Left renal cortex interstitium (tissue), 4 donors: ENCODE measurements at places on chromosomes 7 and 10.

GRCh38 chr7:87218796-87219544 lies 562 bp downstream of the TMEM243 start:
- DNase-seq, result peak; percentile 25

- DNase-seq, result no peak
Observed at GRCh38 chr10:13629116-13629515, 42.4 kb downstream of the PRPF18 start.

- DNase-seq, result no peak
Observed at GRCh38 chr10:1270906-1271305, 214.7 kb downstream of the WDR37 start.

GRCh38 chr10:123154711-123155505 lies 706 bp downstream of the BUB3 start:
- no peak for DNase-seq

DNA sequence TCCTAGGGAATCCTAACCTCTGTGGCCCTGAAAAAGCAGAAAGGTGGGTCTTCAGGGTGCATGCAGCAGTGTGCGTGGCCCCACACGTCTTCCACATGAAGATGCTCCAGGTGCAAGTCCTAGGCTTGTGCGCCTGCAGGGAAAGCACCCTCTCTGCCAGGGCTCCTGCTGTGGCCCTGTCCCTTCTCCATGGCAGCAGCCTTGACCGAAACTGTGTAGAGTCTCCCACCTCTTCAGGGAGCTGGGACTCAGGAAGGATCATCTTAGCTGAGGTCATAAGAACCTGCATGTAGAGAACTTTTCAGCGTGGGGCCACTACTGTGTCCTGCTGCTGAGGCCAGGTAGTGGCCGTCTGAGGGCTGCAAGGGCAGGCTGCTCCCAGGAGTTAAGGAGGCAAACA lies 6.3 kb upstream of the CSGALNACT2 start:
- no peak for DNase-seq

DNA sequence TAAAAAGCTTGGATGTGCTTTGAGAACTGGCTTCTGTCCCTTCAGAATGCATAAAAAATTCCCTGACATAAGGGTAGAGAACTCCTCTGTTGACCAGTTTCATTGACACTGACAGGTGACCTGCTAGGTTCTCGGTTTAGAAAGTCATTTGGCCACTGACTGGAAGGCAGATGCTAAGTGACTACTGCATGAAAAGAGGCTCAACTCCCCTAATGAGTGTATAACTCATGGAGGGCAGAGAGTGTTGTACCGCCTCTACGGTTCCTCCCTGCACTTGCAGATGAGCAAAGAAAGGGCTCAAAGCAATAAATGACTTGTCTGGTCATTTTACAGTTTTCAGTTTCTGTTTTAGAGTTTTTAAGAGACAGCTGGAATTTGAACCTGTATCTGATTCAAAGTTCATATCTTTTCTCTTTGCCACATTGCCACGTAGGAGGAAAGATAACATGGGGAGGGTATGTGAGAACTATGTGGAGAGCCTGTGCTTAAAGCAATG lies 2.9 kb upstream of the FGL2 start:
- DNase-seq, result no peak

DNA sequence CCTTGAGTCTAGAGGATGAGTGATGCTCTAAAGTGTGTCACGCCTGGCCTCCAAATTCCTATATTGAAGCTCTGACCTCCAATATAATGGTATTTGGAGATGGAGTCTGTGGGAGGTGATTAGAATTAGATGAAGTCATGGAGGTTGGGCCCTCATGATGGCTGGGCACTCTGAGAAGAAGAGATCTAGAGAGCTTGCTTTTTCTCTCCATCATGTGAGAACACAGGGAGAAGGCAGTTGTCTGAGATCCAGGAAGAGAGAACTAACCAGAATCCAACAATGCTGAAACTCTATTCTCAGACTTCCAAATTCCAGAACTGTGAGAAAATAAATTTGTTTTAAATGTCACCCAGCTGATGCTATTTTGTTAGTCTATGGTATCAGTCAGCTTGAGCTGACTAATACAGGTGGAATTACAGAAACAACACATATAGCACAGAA lies 15.1 kb downstream of the RNF216 start:
- DNase-seq, result no peak

- DNase-seq, result no peak
Observed at GRCh38 chr10:86263907-86264306, 102.7 kb downstream of the GRID1 start.
